ENCODE measurements at places on chromosomes 7 and 10. TPM values are rescaled to one million over a fixed set of nuclear protein-coding genes. Genes with fewer than 3 reads are reported as not detected.

DNA sequence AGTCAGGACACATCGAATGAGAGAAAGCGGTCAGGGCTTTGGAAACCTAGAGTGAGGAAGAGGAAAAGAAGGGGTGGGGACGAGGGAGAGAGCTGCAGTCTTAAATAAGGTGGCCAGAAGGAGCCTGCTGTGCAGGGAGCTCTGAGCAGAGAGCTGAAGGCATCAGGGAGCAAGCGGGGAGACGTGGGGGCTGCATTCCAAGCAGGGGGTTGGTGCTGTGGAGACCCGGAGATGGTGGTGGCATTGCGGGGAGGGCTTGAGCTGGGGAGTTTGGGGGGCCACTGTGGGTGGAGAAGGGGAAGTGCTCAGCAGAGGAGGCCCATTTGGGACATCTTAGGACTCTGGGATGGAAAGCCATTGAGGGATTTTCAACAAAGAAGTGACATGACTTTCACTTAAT, 38.7 kb upstream of the ZNF32 start:
- no peak for DNase-seq

- no peak for DNase-seq
Measured at GRCh38 chr7:50376056-50376820, 71.7 kb downstream of the IKZF1 start.

DNA sequence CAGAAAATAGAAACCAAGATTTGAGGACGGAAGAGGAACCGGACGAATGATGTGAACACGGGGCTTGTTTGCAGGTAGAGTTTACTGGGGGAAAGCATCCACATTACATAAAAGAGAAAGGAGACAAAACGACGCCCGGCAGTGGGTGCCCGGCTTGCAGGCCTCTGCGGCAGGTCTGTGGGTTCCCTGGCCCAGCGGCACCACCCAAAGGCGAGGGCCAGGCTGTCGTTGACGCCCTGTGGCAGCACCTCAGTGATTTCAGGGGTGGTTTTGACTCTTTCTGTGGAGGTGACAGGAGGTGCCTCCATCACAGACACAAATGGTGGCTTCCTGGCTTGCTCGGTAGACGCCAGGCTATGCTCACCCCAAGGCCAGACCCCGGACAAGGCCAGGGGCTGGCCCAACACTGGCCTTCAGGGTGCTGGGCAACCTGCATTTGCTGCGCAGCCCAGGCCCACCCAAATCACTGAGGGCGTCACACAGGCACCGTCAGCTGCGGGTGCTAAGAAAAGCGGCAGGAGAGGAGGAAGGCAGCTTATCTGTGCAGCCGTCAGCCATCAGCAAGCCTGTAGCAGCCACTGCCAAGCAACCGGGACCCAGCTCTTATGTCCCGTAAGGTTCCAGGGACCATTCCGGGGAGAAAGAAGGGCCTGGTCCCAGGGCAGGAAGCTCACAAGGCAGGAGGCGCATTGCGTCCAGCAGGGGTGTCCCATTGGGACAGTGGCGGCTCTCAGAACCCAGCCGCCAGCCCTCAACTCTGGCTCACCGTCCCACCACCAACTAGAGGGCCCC, 230.3 kb downstream of the PTPRN2 start:
- no peak for DNase-seq

DNA sequence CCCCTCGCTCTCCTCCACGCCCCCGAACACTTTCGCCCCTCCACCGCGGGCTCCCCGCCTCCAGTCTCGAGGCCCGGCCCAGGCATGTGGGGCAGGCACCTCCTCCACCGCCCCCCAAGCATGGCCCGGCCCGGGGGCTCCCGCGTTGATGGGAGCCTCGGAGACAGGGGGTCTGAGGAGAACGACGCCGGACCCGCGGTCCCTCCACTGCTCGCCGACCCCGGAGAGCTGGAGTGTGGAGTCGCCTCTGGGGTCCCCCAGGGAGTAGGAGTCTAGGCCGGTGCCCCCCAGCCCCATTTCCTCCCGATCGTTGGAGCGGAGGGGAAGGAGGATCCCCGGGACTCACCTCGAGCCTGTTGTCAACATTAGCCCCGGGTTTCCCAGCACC, 206 bp downstream of the UPF2 start:
- no peak for DNase-seq

DNA sequence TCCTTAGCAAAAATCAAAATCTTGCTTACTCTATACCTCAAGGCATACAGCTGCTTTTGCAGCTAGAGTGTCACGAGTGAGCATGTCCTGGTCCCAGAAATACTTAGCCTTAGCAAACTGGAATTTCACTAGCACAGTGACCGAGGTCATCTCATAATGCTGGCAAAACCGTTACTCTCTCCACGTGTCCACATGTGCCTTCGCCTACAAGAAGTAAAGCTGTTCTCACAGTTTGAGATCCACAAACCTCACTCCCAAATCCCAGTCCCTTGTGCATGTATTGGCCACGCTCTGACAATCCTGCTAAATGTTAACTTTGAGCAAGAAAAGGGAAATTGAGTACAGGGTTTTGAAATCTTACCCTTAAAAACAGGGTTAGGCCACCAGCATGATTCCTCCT, 111.0 kb upstream of the PLXDC2 start:
- DNase-seq: no peak

DNA sequence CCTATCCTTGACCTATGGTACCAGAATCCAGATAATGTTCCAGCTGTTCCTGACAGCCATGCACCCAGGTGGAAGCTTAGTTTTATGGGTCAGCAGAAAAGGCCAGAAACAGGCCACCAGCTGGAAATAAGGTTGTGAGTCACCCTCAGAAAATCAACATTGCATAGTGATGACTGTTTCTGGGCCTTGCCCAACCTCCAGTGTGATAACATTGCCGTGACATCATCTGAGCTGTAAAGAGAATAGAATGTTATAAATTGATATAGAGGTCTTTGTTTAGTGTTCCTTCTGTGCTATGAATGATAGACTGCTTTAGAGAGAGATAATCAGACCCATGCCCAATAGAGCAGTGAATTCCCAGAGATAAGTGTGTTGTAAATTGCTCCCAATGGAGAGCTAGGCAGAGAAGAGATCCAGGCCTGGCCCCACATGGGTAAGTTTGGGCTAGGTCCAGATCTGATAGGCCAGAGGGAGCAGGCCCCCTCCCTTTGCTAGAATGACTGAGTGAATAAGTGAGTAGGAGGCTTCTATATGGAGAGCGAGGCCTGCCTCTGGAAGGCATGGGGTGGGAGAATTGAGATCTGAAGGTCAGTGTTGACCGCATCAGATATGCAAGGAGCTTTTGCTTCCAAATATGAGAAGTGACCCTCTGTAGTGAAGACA, 14.2 kb upstream of the HPS1 start:
- no peak for DNase-seq

DNA sequence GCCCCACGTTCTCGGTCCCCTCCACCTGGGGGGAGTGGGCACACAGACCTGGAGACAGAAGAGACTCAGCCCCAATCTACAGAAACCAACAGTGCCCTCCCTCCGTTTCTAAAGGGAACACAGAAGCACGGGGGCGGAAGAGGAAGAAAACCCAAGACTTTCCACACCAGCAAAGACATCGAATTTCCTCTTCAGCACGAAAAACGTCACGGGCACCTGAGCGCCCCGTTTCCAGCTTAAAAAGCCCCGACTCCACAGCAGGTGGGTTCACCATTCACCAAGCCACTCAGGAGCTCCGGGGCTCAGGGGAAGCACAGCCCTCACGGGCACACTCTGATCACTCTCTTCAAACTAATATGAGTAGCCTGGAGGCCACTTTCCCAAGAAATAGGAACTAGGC, 19.6 kb downstream of the NUDT1 start:
- DNase-seq: no peak

GRCh38 chr7:113197274-113197673, 78.9 kb upstream of the SMIM30 start:
- DNase-seq: no peak

DNA sequence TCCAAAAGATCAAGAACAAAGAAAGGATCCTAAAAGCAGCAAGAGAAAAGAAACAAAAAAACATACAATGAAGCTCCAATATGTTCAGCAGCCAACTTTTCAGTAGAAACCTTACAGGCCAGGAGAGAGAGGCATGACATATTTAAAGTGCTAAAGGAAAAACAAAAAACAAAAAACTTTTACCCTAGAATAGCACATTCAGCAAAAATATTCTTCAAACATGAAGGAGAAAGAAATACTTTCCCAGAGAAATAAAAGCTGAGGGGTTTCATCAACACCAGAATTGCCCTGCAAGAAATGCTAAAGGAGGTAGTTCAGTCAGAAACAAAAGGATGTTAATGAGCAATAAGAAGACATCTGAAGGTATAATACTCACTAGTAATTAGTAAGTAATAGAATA, 753.5 kb upstream of the POT1 start:
- DNase-seq: no peak

- no peak for DNase-seq
Measured at GRCh38 chr7:26603631-26604030, 260.8 kb downstream of the SKAP2 start.

- no peak for DNase-seq
Measured at GRCh38 chr10:86072413-86072812, 294.2 kb downstream of the GRID1 start.

The MUC3A gene
- 0.49 TPM for total RNA-seq

The AMPH gene
- 13.3 TPM for total RNA-seq

All from vagina (tissue), 2 donors.